ENCODE measurements at places on chromosomes 5 and 9.

DNA sequence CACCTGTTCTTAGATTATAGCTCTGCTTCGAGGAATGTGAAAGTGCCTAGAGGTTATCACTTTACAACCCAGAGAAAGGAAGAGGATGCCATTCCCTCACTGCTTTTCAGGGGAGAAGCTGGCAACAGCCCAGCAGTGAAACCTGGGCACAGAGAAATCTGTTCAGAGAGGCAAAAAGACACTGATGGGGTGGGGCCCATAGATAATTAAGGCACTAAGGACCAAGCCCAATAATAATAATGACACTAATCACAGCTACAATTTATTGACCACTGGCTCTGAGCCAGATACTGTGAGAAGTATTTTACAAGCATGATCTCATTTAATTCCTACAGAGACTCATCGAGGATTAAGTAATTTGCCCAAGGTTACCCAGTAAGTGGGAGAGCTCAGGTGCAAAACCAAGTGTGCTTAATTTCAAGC, 168.3 kb downstream of the PIK3R1 start:
- no peak for DNase-seq

GRCh38 chr9:113603773-113604172, 140.2 kb downstream of the RGS3 start:
- no peak for DNase-seq

GRCh38 chr5:68441309-68442073, 225.9 kb downstream of the PIK3R1 start:
- no peak for DNase-seq

DNA sequence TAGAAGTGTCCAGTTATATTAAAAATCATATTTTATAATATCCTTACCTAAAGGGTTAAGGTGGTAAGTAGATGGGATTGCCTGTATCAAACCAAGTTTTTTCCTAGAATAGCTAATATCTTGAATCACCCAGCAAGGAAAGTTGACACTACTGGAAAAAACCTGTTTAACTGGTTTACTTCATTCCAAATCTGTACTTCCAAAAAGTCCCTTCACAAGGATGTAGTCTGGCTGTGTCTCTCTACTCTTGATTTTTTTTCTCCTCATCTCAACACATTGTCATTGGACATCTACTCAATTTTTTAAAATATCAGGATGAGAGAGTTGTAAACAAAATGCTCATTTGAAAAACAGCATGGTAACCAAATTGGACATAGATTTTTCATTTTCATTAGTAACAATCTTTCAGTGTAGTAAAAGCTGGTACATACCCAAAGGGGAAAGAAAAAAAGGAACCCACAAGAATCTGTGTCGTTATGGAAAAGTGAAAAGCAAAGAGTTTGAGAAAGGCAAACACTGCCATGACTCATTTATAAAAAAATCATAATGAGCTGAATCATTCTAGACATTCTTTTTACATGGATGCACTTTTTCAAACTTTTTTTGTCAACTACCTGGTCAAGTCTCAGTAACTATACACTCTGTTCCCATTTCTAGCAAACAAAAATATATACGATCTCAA, 173.5 kb downstream of the GLIS3 start:
- DNase-seq = no peak

DNA sequence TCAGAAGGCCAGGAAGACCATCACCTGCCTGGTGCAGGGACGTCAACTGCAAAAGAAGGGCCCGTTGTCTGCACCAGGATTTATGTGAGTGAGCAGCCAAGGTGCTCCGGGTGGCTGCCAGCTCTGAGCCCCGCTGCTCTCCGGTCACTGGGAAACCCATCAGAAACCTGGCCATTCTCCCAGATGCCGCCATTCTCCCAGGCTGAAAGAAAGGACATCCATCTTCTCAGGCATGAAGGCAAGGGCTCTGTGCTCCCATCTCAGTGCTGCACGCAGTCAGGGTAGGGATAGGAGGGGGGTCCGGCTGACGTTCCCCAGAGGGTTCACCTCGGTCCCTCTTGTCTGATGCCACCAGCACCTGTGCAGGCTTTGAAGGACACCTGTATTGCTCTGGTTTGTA, 158.4 kb downstream of the ERCC6L2 start:
- no peak for DNase-seq

DNA sequence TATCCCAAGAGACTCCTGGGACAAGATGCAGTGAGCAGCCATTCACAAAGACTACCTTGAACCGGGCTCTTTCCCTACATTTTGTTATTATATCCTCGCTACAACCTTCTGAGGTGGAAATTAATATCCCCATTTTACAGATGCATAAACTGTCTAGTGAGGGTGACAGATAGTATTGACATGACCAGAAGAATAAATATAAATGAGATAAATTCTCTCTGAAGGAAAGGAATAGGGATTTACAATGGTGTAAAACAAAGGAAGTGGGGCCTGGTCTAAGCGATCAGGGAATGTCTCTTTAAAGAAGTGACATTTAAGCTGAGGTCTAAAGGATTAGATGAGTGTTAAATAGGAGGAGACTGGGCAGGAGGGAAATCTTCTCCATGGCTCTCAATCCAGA, 43.5 kb upstream of the KCNMB1 start:
- DNase-seq = no peak

- DNase-seq = peak; percentile 50
Measured at GRCh38 chr9:133737774-133738639, at the start of gene SARDH. Gene SARDH, minus strand, starts transcription at chr9:133738352. Its CDS starts 4,179 bp downstream, at chr9:133734173.

GRCh38 chr9:7828334-7828733, 28.8 kb upstream of the DMAC1 start:
- no peak for DNase-seq

- DNase-seq = no peak
Measured at GRCh38 chr9:34862043-34862442, 96.0 kb upstream of the PHF24 start.

DNA sequence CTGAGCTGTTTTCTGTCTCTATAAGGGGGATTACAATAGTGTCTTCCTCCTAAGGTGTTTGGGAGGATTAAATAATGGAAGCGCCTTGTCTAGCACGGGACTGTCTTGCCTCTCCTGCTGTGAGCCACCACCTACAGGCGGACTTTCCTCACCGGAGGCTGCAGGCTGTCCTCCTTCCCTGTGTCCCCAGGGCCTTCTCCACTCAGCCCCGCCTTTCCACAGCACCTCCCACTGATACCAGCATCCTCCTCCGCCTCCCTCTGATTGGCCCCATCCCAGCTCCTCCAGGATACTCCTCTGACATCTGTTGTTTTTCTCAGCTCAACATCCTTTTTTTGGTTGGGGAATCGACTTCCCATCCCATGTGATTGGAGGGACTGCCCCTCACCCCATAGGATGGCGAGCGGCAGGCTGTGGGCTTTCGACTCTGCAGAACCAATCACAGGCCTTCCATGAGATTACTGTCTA, 851 bp upstream of the ZDHHC12 start:
- DNase-seq = peak; percentile 65

- no peak for DNase-seq
Measured at GRCh38 chr5:138625134-138625533, 49.9 kb upstream of the HSPA9 start.

DNA sequence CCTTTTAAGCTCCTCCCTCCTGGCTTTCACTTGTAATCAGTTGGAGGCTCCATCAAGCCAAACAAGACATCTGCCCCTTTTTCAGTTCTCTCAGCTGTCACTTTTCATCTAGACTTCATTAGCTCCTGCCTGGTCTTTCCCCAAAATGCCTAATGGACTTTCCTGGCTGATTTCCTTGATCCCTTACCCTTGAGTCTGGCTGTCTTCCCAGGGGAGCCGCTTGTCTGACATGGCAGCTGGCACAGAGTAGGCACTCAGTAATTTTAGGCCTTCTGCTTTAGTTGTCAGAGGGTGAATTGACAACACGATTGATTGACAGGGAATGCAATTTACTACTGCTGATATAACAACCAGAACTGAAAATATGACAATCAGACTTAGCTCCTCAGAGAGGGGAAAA, 2.1 kb downstream of the C9orf153 start:
- DNase-seq = no peak
